ENCODE measurements at places on chromosomes 7 and 10.

DNA sequence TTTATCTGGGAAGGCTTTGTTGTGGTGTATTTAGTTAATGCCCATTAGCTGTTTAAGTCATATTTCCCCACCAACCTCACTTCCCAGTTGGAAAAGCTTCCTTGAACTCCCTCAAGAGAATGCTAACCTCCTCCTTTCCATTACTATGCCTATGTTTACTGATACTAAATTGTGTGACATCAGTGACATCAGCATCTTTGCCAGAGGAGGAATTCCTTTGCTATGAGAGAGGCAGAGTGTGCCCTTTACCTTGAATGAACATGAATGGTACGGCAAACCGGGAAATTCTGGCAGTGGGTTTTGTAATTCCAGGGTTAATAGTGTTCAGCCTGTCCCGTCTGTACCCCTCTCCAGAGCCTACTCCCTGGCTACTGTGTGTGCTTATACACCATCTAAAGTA, 22.1 kb upstream of the GLCCI1 start:
- no peak for DNase-seq

DNA sequence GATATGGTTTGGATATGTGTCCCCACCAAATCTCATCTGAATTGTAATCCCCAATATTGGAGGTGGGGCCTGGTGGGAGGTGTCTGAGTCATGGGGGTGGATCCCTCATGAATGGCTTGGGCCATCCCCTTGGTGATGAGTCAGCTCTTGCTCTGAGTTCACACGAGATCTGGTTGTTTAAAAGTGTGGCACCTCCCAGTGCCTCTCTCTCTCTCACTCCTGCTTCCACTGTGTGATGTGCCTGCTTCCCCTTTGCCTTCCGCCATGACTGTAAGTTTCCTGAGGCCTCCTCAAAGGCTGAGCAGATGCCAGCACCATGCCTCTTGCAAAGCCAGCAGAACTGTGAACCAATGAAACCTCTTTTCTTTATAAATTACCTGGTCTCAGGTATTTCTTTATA, 4.8 kb upstream of the GCK start:
- no peak for DNase-seq

- no peak for DNase-seq
These were observed 16.0 kb downstream of the MYOZ1 start for GRCh38 chr10:73625004-73625883.

- no peak for DNase-seq
These were observed 55.0 kb upstream of the DNAAF5 start for GRCh38 chr7:671415-672042.

GRCh38 chr10:3046981-3047547, 20.3 kb upstream of the PFKP start:
- no peak for DNase-seq

- DNase-seq, result no peak
These were observed 26.9 kb downstream of the FKBP6 start for GRCh38 chr7:73354821-73355220.

DNA sequence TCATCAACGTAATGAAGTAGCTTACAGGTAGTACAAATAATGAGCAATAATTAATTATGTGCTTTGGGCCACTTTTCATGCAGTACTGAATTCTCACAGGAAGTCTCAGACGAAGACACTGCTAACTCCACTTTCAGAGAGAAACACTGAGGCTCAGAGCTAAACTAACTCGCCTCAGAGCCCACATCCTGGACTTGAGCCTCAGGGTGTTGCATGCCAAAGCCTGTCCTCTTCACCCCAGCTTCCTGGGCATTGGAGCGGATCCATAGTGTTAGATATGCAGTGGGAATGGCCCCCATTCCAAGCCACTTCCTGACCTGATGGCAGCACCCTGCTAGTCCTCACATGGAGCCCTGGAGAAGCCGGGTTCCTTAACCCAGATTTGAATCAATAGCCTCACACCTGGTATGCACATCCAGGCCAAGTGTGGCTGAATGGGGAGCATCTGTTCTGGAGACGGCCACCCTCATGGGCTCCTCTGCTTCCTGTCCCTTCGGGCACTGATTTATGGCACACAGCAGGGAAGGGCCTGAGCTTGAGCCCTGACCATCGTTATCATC, 265.1 kb upstream of the ZNF32 start:
- DNase-seq, result no peak

GRCh38 chr10:68957654-68958053, 1.7 kb downstream of the DDX21 start:
- no peak for DNase-seq

DNA sequence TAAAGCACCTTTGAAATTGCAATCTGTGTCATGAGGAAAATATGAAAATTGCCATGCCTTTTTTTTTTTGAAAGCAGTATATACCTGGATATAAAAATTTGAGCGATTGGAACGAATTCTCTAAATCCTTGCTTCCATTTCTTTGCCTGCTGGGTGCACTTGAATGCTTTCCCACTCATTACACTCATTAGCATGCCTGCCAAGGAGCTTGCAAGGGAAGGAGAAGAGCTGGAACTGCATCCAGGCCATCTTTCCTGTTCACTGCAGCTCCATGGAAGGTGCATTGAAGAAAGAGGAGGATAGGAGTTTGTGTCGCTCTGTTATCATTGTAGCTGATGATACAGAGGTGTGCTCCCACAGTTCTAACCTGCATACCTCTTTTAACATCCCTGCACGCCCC, 102.4 kb upstream of the GJD4 start:
- no peak for DNase-seq

DNA sequence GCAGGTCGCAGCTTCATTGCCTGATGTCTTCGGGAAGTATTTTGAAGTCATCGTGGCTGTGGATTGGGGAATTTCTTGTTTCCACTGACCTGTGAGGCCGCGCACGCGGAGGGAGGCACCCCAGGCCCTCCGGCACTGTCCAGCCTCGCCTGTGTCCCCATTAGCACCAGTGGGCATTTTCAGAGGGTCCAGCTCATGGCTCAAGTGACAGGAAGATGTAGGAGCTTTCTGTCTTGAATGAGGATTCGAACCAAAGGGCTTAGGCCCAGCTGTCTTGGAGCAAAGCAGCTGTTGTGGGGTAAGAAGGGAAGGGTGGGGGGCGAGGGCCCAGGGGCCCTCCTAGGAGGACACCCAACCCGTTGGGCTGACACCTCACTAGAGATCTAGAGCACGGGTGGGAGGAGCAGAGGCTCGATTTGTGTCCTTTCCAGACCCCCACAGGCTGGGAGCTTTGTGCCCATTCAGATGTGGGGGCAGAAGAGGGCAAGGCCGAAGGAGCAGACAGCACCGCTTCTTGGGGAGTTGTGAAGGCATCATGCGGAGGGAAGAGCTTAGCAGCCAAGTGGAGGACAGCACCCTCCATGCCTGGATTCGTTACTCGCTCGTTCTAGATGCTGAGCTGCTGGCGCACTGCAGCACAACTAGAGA, 914 bp downstream of the ZNF37A start:
- no peak for DNase-seq

DNA sequence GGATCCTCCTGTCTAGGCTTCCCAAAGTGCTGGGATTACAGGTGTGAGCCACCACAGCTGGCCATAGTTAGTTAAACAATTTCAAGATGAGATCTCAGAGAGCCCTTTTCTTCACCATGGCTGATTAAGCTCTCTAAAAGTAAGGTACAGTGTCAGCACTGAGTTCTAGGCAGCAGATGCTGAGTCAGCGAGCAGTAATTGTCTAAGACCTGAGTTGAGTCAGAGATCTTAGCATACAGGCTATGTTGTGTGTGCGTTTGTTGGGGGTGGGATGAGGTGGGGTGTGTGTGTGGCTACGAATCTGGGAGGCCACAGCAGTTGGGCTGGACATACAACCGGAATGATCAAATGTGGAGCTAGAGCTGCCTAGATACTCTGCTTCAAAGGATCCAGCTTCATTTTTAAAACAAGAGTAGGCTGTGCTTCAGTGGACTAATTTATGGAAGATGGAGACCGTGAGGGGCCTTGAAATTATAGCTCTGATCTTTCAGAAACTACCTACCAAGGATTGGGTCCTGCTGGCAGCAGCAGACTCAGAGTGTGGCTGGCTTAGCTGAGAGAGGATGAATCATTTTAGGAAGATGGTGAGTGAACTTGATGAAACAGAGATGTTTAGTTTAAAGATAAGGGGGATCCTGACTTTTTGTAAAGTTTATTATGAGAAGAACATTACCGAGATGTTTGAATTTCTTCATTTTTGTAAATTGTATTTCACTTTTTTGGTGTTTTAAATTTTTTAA, 17.5 kb upstream of the MTPN start:
- no peak for DNase-seq

GRCh38 chr7:108014215-108014614, 11.3 kb upstream of the LAMB1 start:
- no peak for DNase-seq

- no peak for DNase-seq
These were observed 33.1 kb downstream of the GPRIN2 start for GRCh38 chr10:46523119-46523961.

DNA sequence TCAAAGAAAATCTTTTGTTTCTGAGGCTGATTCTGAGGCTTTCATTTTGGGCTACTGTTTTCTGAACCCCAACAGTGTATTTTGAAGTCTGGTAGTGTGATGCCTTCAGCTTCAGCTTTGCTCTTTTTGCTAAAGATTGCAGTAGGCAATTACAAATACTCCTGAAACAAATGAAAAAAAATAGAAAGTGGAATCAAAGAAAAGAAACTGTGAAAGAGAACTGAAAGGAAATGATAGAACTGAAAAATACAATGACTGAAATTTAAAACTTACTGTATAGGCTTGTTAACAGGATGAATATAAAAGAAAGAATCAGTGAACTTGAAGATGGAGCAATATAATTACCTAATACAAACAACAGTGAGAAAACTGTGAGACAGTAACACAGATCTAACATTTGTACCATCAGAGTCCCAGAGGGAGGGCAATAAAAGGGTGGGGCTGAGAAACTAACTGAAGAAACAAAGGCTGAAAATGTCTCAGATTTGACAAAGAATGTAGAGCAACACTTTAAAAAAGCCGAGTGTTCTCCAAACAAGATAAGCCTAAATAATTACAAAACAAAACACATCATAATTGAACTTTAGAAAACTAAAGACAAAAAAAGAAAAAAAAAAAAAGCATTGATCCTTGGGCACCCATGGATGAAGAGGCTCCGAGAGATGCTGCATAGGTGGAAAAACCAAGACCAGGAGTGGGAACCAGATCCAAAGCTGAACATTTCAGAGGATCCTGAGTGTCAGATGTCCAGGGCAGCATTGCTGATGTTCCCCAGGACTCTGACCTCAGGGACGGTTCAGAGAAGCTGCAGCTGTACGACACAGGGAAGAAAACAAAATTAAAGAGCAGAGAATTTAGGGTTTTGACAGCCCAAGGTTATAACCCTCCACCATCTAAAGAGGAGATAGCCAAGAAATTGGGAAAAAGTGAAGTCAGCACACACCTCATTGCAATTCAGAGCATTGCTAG, 223.2 kb upstream of the IGFBP3 start:
- DNase-seq, result no peak

GRCh38 chr10:33227489-33227888, 107.0 kb downstream of the NRP1 start:
- DNase-seq, result no peak

- no peak for DNase-seq
These were observed 28.1 kb downstream of the FHIP2A start for GRCh38 chr10:114849674-114850073.

GRCh38 chr10:21502348-21502740, 23.1 kb downstream of the SKIDA1 start:
- no peak for DNase-seq

GRCh38 chr7:127245002-127245401, 7.7 kb downstream of the GRM8 start:
- no peak for DNase-seq

DNA sequence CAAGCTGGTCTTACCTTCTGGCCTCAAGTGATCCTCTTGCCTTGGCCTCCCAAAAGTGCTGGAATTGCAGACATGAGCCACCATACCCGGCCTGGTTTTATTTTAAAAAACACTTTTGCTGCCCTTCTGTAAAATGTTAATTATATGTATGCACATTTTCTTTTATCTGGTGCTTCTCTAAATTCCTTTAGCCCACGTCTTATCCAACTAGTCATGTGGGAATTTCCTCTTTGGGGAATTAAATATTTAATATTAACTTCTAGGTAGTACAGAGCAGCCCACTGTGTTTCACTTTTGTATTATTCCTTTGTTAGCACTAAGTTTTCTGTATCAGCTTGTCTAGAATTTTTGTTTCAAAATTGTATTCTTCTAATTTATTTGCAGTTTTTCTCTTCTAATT, 181.7 kb upstream of the KAT6B start:
- DNase-seq, result no peak

GRCh38 chr10:130440971-130441370, 304.8 kb downstream of the GLRX3 start:
- DNase-seq, result no peak

GRCh38 chr10:11724938-11725776, 17.0 kb upstream of the ECHDC3 start:
- no peak for DNase-seq

GRCh38 chr7:156751319-156751718, 110.7 kb downstream of the RNF32 start:
- no peak for DNase-seq

GRCh38 chr10:69089638-69090599, 2.0 kb downstream of the SRGN start:
- DNase-seq, result peak; percentile 25

DNA sequence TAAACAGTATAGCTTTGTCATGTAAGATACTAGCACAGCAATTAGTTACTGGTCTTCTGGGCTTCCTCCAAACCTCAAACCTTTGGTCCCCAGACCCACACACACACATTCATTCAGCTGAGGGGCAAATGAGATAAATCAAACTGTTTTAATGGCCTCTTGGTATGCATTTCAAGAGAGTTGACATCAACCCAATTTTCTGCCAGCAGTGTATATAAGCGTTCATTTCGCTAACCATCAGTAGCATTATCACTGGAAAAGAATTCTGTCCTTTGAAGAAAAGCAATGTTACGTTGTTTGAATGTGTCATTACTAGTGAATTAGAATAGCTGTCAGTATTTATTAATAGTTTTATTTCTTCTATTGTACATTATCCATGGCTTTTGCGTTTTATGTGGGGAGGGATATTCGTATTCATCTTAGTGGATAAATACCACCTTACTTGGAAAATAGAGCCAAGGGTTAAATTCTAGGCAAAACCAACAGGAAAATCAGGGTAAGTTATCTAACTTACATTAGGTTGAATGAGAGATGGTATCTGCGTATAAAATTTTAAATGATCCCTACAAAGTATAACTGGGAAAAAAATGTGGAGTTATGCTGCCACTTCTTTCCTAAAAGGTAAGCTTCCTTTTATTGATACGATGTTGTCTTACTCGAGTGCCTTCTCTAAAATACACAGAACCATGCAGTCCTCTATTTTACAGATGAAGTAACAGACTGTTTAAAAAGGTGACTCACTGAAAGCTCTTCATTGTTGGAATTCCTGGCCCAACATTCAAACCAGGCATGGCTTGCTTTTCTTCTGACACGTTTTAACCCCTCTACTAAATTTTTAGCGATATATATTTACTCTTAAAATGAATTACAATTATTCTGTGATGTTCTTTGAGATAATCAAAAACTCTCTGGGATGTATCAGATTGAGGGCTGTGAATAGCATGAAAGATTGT, 2.0 kb upstream of the ZMYND11 start:
- no peak for DNase-seq

GRCh38 chr7:2248984-2249694, 7.1 kb downstream of the NUDT1 start:
- no peak for DNase-seq

Data from activated naive CD4-positive, alpha-beta T cell (primary cell).